ENCODE measurements at places on chromosomes 5 and 9.

DNA sequence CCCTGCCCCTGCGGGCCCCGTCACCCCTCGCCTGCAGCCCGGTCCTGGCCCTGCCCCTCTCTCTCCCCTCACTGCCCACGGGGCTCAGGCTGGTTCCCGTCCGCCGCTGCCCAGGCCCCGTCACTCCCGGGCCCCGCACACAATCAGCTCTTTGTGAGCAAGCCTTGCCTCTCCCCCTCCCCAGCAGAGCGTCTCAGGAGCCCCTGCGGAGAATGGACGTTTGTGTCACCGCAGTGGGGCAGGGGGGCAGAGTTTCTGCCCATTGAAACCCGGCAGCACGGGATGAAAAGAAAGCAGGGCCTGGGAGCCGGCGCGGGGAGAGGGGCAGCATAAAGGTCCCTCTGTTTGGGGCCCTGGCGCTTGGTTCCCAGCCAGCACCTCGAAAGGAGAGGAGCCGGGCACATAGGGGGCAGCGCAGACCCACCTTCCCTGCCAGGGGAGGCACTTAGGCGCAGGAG, 13.5 kb upstream of the NUP214 start:
- no peak for DNase-seq

GRCh38 chr5:93930098-93930497, 188.7 kb upstream of the POU5F2 start:
- DNase-seq: no peak

GRCh38 chr5:148343046-148343407, 7.7 kb downstream of the SPINK9 start:
- no peak for DNase-seq

DNA sequence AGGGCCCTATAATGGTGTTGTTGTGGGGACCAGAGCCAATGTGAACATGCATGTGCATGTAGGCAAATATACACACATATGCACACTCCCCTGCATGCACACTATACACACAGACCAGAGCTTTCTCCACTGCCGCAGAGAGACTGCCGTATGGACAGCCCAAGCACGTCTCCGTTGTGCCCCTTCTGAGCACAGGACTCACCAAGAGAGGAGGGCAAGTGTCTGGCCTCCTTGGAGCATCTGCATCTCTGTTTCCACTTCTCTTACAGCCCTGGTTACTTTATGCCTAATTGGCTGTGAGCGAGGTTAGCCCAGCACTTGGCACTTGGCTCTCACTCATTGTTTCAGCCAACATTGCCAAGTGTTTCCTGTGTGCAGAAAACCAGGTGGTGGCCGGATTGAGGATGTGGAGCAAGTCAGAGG, 30.4 kb downstream of the CSF2 start:
- peak; percentile 59 for DNase-seq

- no peak for DNase-seq
Measured at GRCh38 chr5:171157775-171158174, 151.3 kb upstream of the TLX3 start.

Measured in activated CD4-positive, alpha-beta memory T cell treated with anti-CD3 and anti-CD28 coated beads, Interleukin-2, amount 10 ng/mL, durations not matched to agents 7 days and 5 days (primary cell).